ENCODE measurements at places on chromosomes 3 and 15. TPM values are rescaled to one million over a fixed set of nuclear protein-coding genes. Genes with fewer than 3 reads are reported as not detected.

Gene TMEM42
- 15.4 TPM for total RNA-seq

Gene C3orf70
- 0.05 TPM for total RNA-seq

Gene PTH1R
- not detected for total RNA-seq

Gene PTPRG
- total RNA-seq = 0.10 TPM

Gene CSPG4
- not detected for total RNA-seq

Gene TCTA
- total RNA-seq = 24.7 TPM

Gene CCR3
- 0.19 TPM for total RNA-seq

Gene IGSF11
- 0.99 TPM for total RNA-seq

Gene CYP1A2
- total RNA-seq = not detected

Gene MESP1
- 1.4 TPM for total RNA-seq
